Stimulated activated CD8-positive, alpha-beta memory T cell treated with anti-CD3 and anti-CD28 coated beads, Interleukin-4, amount 100 ng/mL, for 1 hour (primary cell): ENCODE measurements at places on chromosomes 5 and 9.

GRCh38 chr5:112533362-112533761, 114.3 kb upstream of the EPB41L4A start:
- no peak for DNase-seq

DNA sequence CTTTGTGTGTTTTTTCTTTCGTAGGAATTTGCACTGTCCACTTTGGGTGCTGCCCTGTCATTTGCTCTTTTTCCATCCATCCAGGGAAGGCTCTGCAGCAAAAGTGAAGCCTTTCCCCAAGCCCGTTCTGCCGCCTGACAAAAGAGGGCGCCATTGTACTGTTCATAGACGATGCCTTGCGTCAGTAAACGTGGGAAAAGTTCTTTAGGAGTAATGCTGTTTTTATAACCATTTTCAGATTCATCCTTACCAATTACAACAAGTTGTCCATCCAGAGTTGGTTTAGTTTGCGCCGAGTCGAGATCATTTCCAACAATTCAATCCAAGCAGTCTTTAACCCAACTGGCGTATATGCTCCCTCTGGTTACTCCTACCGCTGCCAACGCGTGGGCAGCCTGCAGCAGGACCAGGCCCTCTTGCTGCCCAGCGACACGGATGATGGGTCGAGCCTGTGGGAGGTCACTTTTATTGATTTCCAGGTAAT, 34.3 kb upstream of the RPS23 start:
- DNase-seq = no peak

GRCh38 chr5:151619812-151620460, 28.8 kb upstream of the FAT2 start:
- DNase-seq = no peak

DNA sequence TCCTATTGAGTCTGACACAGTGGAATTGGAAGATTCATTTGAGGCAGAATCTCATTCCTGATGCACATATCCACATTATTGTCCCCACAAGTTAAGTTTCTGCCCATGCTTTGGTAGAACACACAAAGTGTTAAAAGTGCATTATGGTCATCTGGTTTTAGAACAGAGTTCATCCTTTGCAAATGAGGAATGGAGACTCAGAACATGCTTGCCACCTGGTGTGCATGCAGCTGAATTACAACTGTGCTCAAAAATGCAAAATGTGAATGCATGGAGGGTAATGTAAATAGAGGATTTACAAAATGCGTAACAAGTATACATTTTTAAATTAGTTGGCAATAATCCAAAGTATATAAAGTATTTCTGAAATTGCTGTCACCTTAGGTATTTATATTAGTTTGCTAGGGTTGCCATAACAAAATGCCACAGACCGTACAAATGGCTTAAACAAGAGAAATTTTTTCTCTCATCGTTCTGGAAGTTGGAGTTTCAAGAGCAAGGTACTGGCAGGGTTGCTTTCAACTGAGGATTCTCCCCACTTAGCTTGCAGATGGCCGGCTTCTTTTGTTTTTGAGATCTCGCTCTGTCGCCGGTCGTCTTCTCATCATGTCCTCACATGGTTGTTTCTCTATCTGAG, 671.1 kb downstream of the TAF11L14 start:
- no peak for DNase-seq

GRCh38 chr5:17794201-17794600, 159.9 kb downstream of the TAF11L14 start:
- DNase-seq = no peak

DNA sequence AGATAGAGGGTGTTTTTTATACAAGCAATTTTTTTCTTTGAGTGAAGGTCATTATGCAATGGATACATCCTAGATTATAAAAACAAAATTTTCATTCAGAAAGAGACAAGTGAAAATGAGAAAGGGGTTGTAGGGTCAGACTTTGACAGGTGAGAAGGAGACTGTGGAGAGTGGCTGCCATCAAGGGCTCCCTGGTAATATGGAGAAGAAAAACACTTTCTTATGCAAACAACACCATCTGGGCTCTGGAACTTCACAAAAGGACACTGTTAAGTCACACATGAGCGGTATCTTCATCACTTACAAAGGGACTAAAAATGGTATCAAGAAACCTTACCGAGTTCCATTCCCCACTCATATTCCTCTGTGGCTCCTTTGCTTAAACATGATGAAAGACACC, 23.5 kb downstream of the C7 start:
- no peak for DNase-seq

DNA sequence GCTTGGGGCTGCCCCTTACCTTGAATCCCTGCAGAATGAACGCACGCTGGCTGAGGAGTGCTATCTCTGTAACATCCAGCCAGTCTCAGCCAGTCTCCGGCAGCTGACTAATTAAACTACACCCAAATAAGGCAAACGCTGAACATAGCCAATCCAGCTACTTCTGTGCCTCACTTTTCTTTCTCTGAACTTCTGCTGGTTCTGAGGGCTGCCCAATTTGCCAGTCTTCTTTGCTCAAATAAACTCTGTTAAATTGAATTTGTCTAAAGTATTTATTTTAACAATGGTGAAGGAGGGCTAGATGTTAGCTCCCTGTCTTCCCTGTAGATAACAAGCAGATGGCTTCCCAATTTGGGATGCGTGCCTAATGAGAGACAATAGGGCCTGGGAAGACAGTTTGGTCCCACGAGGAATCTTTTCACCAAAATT, 154.0 kb upstream of the NFIL3 start:
- DNase-seq = no peak

GRCh38 chr5:167987490-167988280, 303.8 kb upstream of the WWC1 start:
- DNase-seq = no peak

DNA sequence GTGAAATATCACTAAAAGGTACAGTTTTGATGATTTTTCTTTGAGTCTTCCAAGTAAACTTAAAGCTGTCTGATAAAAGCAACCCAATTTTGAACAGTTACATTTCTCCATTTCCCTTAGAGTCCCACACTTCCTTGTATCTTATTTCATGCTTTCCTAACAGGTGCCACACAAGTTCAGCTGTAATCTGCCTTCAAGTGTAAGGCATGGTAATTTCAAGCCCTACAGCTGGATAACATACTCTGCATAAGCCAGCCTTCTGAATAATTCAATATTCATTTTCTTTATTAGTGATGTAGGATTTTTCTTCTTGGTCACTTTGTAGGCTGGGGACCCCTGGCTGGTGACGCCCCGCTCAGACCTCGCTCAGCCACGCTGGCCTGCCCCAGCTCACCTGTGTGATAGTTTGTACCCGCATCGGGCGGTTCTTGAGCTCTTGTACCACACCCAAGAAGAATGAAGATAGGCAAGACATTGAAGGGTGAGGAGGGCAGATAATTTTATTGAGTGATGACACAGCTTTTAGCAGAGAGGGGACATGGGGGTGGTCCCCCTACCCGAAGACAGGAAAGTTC, 34.0 kb downstream of the SOX30 start:
- DNase-seq = no peak

GRCh38 chr5:156812959-156813358, 37.1 kb upstream of the PPP1R2B start:
- no peak for DNase-seq

- DNase-seq = no peak
Observed at GRCh38 chr5:135476615-135477581, 24.7 kb upstream of the TIFAB start.

DNA sequence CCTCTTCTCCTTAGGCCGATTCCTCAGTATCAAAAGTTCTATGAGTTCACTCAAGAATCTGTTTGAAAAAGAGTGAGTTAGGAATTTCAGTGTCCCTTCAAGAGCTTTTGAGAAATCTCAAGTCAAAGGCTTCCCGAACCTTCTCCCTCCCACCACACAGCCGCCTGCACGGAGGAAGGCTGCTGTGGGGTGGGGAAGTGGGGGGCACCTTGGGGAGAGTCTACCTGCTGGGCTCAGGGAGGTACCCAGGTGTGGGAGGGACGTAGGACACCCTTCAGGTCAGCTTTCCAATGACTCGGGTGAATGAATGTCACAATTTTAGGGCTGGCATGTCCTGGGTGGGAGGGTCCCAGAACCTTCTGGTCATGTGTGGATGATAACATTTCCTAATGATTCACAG, 17.5 kb downstream of the CXCL14 start:
- no peak for DNase-seq

GRCh38 chr9:69627281-69627680, 44.9 kb downstream of the APBA1 start:
- DNase-seq = no peak

GRCh38 chr9:33234511-33235467, 5.2 kb upstream of the SPINK4 start:
- DNase-seq = no peak

GRCh38 chr9:34999576-34999975, 10.0 kb downstream of the DNAJB5 start:
- DNase-seq = no peak

DNA sequence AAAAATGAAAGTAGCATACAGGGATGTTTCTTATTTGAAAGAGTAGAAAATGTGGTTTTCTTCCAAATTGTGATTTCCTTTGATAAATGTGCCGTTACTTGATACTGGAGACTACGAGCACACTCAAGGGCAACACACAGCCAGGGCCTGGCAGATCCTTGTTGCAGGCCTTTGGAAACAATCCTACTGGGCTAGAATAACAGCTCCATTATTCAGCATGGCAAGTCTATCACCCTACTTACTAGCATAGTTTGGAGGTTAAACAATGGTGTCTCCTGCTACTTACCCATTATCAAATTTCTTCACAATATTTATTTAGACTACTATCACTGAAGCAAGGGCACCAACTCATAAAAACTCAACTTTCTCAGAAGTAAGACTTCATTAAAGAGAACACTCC, 140.8 kb upstream of the ZNF608 start:
- DNase-seq = no peak

DNA sequence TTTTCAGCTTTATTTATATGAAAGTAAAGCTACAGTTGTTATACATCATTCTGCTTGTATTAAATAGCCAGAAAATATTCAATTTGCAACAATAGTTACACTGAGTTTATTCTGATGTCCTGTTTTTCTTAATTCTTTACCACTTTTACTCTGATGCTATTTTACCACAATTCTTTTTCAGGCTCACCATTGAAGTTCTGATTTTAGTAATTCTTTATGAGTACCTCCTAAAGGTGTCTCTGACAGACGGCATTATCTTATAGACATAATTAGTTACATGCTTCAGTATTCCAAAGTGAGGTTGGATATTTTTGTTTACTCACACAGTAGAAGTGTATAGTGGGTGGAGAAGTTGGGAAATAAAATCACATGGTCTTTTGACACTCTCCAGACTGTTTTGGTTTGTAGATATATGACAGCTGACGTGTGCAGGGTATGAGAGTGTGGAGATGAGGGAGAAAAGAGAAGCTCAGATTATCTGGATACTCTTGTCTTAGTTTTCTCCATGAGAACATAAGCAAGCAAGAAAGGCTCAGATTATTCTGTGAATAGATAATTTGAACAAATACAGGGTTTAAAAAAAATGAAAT, 97.4 kb downstream of the FBXO4 start:
- DNase-seq = no peak
